Left hindlimb (tissue), 1 donor: ENCODE measurements at places on chromosomes 7 and 10.

DNA sequence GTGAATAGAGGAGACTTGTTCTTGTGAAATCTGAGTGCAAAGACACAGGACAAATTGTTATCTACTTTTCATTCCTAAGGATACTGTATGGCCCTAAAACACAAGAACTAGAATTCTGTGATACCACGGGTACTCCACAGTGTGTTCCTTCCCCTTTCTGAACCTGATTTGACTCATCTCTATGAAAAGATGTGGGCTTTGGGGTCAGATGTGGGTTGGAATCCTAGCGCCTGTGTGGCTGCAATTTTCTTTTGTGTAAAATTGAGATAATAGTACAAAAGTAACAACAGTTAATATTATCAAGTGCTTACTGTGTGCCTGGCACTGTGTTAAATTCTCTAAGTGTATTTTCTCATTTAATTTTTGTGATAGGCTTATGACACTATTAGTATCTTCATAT lies 8.1 kb downstream of the SRGN start:
- DNase-seq: no peak

DNA sequence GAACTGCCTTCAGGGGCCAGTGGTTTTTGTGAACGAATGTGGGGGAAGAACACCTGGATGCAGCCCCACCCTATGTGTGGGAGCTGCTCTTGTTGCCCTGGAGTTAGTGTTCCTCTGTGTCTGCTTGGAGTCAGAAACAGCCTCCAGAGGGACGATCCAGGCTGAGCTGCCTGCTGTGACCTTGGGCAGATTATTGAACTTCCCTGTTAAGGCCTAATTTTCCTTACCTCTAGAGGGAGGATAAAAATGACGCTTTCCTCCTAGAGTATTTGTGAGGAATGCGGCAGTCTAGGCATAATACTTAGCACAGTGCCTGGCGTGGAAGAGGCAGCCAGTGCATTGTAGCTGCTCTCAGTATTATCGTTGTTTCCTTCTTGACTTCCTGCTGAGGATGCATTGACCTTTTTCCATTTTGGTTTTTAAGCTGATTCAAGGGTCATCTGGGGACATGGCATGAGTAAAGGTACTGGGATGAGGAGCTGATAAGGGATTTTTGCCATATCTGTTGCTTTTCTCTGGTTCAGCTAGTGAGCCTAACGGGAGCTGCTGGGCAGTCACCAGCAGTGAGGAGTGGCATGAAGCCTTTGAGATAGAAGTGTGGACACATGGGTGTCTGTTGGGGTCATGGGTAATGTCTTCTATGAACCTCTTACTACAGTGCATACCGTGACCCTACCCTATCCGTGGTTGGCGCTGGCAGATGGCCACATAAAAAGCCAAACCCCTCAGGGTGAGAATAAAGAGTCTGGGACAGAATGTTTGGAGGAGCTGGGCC lies 6.4 kb downstream of the ZFYVE27 start:
- DNase-seq: no peak

- no peak for DNase-seq
Measured at GRCh38 chr7:140595468-140596092, 45.0 kb downstream of the DENND2A start.

DNA sequence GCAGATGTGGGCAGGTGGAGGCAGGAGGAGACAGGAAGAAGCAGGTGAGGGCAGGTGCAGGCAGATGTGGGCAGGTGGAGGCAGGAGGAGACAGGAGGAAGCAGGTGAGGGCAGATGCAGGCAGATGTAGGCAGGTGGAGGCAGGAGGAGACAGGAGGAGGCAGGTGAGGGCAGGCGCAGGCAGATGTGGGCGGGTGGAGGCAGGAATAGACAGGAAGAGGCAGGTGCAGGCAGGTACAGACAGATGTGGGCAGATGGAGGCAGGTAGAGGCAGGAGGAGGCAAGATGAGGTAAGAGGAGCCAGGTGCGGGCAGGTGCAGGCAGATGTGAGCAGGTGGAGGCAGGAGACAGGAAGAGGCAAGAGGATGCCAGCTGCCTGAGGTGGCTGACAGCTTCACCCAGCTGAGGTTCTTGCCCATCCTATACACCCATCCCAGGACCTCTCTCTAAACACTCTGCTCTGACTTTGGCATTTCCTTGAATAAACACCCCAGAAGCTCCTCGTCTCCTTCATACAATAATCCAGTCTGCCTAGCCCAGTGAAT lies 33.0 kb downstream of the PTPRE start:
- DNase-seq: no peak

DNA sequence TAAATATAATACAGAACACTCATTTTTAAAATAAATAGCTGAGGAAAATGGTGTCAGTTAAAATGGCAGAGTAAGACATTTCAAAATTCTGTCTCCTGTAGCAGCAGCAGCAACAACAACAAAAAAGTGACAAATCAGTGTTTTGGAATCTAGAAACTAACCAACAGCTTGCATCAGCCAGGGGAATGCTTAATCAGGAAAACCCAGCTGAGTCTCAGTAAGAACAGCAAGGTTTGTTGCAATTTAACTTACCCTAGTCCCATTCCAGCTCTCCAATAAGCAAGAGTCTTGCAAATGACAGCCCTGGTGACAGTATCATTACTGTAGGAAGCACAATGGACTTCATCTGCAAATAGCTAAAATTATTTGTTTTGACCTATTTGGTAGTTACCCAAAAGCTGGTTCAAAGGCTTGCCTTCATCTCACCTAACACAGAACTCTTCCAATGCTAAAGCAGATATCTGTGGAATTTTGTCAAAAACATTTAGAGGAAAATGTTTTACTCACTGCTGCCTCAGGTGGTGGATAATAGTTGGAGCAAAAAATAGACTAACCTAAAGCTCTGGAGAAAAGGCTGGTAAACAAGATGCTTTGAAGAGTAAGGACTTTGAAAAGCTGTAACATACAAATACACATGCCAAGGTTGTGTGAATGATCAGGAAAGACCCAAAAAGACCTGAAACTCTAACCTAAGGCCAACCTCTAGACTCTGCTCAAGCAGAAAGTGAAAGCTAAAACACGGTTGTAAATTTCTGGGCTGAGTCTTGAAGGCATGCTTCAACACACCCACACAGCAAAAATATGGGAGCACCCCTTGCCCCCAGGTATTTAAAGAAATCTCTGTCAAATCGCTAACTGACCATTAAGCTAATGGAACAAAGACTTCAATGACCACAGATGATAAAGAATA lies 9.9 kb upstream of the ARHGAP22 start:
- DNase-seq: no peak

GRCh38 chr7:66952343-66953043 lies 31.5 kb downstream of the TMEM248 start:
- DNase-seq: no peak

- peak; percentile 81 for DNase-seq
Measured at GRCh38 chr7:37832194-37832593, 16.2 kb upstream of the NME8 start.

- no peak for DNase-seq
Measured at GRCh38 chr7:7639847-7640220, 718 bp upstream of the UMAD1 start.

GRCh38 chr10:608331-609261 lies 80.9 kb downstream of the DIP2C start:
- DNase-seq: no peak

- DNase-seq: no peak
Measured at GRCh38 chr7:21200503-21200902, 227.4 kb upstream of the SP4 start.
